Activated CD8-positive, alpha-beta memory T cell treated with anti-CD3 and anti-CD28 coated beads, Interleukin-2, amount 10 ng/mL, durations not matched to agents 7 days and 5 days (primary cell): ENCODE measurements at places on chromosomes 3 and 15. TPM values are rescaled to one million over a fixed set of nuclear protein-coding genes. Genes with fewer than 3 reads are reported as not detected.

Gene NBEAL2
- total RNA-seq, result 262 TPM

DNA sequence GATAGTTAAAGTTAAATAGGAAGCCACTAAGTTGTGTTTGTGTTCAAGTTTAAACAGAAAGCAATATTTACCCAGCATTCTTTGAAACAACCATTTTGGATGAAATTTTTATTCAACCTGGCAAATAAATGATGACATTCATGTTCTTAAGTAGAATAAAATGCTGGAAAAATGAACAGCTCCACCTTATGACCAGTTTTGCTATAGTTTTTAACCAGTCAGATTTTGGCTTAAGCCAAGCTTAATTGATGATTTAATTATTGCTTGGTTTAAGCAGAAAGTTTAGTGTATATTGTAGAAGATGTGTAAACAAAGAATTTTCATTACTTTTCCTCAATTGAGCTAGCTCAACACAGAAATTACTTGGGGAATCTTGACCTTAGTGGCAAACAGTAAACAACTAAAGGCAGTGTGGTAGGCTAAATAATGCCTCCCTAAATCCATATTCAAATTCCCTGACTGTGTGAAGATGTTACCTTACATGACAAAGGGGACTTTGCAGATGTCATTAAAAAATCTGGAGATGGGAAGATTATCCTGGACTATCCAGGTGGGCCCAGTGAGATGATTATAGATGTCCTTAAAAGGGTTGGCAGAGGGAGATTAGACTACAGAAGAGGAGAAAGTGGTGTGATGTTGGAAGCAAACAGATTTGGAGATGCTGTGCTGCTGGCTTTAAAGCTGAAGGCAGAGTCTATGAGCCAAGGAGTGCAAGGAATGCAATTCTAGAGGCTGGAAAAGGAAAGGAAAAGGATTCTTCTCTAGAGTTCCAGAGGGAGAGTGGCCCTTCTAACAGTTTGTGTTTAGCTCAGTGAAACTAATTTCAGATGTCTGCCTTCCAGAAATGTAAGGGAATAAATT lies 448.6 kb upstream of the GOLIM4 start:
- DNase-seq, result no peak

Gene GOLGA8S
- total RNA-seq, result 0.73 TPM

GRCh38 chr15:84006421-84006820 lies 229.2 kb upstream of the GOLGA6L4 start:
- no peak for DNase-seq

Gene NPAP1
- not detected for total RNA-seq

Gene CCR8
- 47.6 TPM for total RNA-seq

Gene CADPS
- not detected for total RNA-seq

Gene LRTM1
- total RNA-seq, result not detected

DNA sequence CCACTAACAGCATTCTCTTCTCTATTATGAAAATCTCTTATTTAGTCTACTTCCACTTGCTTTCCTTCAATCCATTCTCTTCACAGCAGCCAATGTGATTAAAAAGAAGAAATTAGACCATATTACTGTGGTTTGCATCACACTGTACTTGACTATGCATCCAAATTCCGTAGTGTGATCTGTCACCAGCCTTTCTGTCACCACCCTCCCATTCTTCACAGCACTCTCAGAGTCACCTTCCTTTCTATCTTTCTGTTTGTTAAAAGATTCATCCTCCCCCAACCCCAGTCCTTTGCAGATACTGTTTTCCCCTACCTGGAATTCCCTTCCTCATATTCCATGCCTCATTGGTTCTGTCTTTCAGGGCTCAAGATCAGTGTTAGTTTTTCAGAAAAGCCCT lies 55.0 kb upstream of the ABHD10 start:
- no peak for DNase-seq

Gene MAGI1
- total RNA-seq, result 0.29 TPM

- no peak for DNase-seq
Observed at GRCh38 chr3:121651684-121652083, 9.0 kb downstream of the HCLS1 start.

Gene BCL2A1
- 13.8 TPM for total RNA-seq

Gene CD200R1
- total RNA-seq, result 9.5 TPM

Gene TGM5
- 0.91 TPM for total RNA-seq

Gene CIB2
- total RNA-seq, result 1.2 TPM

Gene TRPM1
- total RNA-seq, result not detected

DNA sequence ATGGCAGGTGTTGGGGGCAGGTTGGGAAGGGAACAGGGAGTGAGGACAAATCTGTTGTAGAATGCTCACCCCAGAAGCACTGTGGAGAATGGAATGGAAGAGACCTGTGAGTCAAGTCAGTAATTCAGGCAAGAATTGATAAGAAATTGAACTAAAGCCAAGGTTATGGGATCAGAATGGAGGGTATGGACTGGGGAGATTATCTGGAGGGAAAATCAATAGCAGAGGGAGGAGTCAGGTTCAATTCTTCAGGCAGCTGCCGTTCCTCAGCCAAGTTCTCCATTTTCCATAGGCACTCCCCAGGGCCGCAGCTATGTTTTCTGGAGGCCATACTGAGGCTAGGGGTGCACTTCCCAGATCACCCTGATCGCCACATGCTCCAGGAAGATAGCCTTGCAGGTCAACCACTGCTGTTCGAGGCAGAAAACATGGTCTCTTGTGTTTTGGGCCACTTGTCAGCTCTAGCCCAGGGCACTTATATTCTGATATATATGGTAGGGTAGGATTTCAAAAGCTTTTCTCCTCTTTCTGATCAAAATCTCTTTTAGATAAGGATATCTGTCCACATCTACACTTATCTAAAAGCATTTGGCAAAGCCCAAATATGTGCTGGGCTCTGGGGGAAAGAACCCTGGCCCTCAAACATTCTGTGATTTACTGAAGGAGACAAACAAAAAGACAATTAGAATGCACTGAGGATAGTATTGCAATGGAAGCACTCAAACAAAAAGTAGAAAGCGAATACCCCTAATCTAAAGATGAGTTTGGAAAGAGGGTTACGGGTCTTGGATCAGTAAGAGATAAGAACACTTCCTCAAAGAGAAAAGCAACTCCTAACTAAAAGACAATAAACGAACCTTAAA lies 92.3 kb downstream of the TMEM212 start:
- DNase-seq, result no peak

DNA sequence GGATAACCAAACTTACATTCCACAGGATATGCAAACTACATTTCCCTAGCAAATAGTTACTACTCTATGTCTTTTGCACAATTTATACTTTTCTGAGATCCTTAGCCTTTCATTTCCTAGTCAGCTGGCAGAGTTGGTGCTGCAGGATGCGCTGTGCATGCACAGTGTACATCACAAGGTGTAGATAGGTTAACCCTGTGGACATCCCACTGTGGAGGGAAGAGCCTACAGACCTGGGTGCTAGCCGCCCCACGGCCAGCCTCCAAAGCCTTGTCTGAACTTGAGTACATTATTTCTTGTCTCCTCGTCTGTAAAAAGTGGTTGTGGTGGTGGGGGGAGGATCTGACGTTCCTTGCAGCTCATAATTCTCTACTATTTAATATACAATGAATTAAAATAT lies 3.5 kb downstream of the TNFSF10 start:
- peak; percentile 52 for DNase-seq

DNA sequence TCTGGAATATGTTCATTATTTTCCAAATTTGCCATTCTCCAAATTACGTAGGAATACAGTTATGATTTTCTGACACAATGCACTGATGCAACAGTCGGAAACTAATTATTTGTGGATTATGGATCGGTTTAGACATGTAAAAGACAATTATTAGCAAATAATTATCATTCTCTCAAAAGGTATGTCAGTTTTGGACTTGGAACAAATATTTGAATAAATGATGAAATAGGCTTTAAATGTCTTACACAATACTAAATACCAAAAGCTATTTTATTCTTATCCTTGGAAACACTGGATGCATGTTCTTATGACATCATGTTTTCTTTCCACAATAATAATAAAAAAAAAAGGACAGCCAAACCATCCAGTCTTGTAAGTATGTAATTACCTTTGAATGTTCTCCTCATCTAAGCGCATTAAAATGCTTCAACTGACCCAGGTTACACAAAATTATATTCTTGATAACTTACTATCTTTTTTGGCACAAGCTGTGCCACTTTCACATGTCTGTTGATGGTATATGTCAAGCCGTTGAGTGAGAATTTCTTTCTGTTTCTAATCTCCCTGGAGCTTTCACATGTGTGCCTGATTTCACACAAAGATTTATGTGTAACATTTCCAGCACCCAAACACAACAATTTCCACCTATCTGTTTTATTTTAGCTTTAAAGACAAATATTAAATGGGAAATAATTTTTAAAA lies 238.5 kb upstream of the ZNF385D start:
- DNase-seq, result no peak

DNA sequence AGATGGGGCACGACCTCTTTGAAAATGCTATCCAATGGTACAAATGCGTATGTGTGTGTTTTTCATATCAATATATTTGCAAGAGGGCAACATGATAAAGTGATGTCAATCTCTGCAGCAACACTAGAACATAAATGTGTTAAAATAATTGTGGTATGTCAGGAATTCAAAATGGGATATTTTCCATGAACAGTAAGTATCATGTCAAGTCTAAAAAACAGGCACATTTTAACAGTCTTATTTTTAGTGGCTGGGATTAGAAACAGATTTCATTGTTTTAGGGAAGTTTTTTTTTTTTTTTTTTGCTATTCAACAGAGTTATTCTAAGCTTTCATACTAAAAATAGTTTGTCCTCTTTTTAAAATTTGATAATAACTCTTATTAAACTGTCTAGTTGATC lies 209.8 kb downstream of the GAP43 start:
- DNase-seq, result no peak

- peak; percentile 50 for DNase-seq
Observed at GRCh38 chr3:130539005-130539404, 22.0 kb downstream of the COL6A6 start.

DNA sequence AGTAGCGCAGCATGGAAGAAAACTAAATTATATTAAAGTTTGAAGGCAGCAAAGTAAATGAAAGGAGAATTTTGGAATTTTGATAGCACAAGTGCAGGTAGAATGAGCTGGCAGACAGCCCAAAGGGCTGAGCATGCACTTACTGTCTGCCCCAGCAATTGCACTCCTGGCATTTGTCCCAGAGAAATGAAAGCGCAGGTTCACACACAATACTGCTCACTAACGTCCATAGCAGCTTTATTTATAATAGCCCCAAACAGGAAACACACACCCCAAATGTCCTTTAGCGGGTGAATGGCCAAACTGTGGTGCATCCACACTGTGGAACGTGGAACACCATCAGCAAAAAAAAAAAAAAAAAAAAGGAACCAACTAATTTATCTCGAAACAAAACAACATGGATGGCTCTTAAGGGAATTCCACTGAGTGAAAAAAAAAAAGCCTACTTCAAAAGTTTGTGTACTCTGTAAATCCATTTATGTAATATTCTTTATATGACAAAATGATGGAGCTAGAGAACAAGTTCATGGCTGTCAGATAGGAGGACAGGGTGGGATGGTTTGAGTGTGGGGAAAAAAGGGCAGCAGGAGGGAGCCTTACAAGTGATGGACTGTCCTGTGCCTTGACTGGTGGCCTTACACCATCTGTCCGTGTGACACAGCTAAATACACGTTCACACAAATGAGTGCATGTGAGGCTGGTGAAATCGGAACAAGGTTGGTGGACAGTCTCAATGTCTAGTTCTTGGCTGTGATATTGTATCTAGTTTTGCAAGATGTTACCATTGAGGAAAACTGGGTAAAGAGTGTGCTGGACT lies 6.0 kb upstream of the TM2D3 start:
- DNase-seq, result no peak

GRCh38 chr3:117842086-117842485 lies 1132.5 kb downstream of the TUSC7 start:
- DNase-seq, result no peak

- DNase-seq, result no peak
Observed at GRCh38 chr15:40955930-40956540, 2.8 kb downstream of the CHAC1 start.

GRCh38 chr3:23496165-23496564 lies 293.0 kb downstream of the UBE2E2 start:
- no peak for DNase-seq

- no peak for DNase-seq
Observed at GRCh38 chr15:69725957-69726356, 273.3 kb downstream of the RPLP1 start.

- DNase-seq, result no peak
Observed at GRCh38 chr15:23083115-23083514, 43.7 kb upstream of the TUBGCP5 start.
